ENCODE measurements at places on chromosomes 7 and 10.
A peak's percentile ranks its signal among the peaks of the same experiment; 100 is the strongest.

- no peak for DNase-seq
Observed at GRCh38 chr7:53422291-53422690, 386.9 kb downstream of the POM121L12 start.

DNA sequence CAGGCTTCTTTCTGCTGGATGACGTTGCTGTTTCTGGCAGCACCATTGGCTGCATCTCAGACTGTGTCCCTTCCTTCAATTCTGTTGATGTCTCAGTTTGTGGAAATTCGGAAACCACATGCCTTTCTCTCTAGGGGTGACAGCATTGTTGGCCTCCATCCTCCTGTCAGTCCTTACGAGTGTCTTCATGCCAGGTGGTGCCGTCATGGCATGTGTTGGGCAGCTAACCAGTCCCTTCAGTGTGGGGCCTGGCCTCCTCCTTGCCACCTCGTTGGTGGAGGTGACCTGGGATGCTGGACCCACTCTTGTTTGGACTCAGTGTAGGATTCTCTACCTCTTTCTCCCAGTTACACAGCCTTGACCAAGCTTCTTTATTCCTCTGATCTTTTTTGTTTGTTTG, 111.6 kb upstream of the INSYN2A start:
- no peak for DNase-seq

GRCh38 chr7:25329815-25330214, 101.5 kb upstream of the NPVF start:
- no peak for DNase-seq

- no peak for DNase-seq
Observed at GRCh38 chr10:98901441-98902110, 334.1 kb downstream of the HPSE2 start.

DNA sequence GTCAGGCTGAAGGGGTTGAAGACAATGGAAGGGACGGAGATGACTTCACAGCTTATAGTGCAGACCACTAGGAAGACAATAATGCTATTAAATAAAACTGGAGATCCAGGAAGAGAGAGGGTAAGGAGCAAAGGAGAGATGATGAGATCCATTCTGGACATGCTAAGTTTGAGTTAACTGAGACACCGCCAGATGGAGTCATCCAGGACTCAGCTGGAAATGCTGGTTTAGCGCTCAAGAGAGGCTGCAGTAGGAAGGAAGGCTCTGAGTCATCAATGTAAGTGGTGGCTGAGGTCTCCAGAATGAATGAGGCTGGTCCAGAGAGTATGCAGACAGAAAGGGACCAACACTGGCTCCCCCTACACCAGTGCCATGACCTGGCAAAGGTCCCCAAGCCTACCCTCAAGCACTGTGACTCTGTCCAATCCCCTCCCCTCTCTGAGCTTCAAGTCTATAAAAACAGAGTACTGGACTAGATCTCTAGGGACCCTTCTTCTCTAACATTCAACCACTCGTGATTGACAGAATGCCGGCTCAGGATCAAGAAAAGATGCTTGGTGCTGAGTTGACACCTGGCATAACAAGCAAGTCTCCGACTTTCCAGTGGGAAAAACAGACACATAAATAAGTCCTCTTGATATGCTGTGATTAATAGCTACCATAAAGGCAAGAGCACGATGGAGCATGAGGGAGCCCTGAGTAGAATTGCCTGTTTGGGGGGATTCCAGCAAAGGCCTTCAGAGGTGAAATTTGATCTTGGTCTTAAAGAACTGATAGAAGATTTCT, 8.9 kb downstream of the GFRA1 start:
- DNase-seq: no peak

DNA sequence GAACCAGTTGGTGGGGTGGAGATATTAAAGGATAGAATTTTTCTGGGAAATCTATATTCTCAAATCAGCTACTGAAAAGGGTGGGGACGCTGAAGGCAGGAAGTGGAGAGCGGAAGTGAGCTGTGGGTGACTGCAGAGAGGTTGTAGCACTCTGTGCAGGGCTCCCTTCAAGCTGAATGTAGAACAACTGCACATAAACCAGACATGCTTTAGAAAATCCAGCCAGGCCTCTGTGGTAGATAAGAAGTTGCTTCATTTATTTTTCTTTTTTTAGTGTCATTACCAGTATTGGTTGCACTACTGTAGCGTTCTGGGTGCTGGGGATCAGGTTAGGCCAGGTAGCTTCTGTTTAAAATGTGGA, 127.8 kb downstream of the CELF2 start:
- peak; percentile 79 for DNase-seq

DNA sequence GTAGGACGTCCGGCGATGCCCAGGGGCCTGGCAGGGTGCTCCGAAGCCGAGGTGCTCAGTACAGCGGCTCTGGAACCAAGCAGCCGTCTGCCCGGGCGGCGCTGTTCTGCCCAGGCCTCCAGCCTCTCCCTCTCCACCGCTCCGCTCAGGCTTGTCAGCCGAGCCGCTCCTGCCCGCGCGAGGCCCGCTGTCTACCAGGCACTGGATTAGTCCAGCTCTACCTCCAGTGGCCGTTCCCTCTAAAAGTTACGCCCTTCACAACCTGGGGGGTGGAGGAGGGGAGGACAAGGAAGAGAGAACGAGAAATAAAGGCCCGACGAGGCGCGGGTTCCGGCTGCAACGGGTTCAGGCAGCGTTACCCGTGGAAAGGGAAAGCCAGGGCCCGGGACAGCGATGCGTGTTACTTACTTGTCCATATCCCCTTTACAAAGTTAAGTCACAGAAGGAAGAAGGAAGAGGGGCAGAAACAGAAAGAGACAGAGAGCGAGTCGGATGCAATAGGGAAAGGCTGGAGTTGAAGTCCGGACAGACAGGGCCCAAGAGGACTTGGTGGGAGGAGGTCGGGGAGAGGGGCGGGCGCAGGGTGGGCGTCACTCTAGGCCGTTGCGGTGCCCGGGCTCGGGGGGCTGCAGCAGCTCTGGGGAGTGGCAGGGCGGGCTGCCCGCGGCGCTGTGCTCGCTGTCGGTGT, 2.8 kb downstream of the SP8 start:
- peak; percentile 11 for DNase-seq

DNA sequence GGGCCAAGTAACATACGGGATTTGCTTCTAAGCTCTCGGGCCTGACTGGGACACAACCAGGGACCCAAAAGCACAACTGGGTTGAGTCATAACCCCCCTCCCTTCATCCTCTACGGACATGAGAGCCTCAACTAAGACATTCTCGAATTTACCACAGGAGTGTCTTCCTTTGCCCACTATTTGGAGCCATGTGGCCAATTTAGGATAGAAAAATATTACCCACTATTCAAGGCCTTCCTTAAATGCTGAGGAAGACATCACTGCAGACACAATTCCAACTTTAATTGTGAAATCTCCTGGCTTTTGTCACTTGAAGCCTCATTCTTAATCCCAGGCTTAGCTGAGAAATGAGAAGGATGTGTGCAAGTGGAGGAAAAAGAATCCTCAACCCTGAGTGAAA, 11.8 kb downstream of the CTBP2 start:
- DNase-seq: no peak

GRCh38 chr10:28326516-28327490, 23.9 kb upstream of the MPP7 start:
- DNase-seq: no peak

- DNase-seq: peak; percentile 11
Observed at GRCh38 chr10:62805231-62806099, 945 bp downstream of the ADO start.

DNA sequence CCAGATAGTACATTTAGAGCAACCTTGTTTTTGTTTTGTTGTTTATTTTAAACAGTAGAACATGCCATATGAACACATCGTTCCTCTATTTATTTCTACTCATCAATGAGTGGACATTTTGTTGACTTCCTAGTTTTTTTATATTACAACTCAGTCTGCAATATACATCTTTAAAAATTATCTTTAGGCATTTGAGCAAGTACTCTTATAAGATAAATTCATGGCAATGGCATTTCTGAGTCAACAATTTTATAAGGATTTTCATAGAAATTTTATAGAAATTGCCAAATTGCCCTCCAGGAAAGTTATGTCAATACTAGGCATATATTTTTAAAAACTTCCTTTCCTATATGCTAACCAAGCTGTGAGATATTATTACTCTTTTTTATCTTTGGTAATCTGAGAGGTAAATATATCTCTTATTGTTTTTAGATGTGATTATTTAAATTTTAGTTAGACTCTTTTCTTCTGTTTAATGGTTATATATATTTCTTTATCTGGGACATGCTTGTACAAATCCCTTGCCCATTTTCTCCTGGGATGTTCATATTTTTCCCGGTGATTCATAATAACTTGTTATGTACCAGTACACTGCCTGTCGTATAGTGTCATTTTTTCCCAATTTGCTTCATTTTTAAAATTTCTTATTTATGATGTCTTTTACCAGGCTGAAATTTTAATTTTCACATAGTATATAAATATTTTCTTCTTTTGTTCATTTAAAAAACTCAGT, 50.5 kb downstream of the FZD1 start:
- no peak for DNase-seq

DNA sequence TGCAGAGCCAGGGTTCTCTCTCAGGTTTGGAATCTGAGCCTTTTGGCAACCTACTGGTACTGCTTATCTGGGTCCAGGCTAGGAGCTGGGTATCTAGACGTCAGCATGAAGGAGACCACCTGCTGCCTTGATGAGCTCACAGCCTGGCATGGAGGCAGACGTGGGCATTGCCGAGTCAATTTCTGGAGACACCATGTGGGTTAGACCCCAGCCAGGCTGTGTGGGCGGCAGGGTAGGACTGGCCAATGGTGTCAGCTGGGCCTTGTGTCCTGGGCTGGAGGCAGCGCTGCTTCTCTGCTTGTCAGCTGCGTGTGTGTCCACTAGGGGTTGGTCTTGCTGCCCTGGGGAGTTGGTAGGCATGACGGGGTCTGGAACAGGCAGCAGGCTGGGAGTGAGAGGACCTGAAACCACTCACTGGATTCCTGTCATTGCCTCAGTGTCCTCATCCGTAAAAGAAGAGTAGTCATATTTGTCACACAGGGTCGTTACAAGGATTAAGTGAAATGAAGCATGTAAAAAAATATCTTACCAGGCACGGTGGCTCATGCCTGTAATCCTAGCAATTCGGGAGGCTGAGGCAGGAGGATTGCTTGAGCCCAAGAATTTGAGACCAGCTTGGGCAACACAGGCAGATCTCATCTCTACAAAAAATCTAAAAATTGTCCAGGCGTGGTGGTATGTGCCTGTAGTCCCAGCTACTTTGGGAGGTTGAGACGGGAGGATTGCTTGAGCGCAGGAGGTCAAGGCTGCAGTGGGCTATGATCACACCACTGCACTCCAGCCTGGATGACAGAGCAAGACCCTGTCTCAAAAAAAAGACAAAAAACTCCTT, 31.7 kb upstream of the ANKRD2 start:
- DNase-seq: no peak

- DNase-seq: peak; percentile 45
Observed at GRCh38 chr7:18494821-18495408, 634 bp upstream of the HDAC9 start.

- peak; percentile 56 for DNase-seq
Observed at GRCh38 chr10:74081192-74081803, 69.3 kb downstream of the AP3M1 start.

DNA sequence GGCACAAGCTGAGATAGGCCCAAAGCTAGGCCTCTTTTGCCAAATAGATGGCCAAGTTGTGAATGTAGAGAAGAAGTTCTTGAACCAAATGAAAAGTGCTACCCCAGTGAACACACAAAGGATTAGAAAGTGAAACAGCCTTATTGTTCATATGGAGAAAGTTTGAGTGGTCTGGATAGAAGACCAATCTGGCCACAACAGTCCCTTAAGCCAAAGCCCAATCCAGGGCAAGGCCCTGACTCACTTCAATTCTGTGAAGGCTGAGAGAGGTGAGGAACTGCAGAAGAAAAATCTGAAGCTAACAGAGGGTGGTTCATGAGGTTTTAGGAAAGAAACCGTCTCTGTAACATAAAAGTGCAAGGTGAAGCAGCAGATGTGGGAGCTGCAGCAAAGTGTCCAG, 18.7 kb upstream of the ATP6V0A4 start:
- DNase-seq: no peak

GRCh38 chr7:93146472-93147141, 1.6 kb downstream of the SAMD9L start:
- peak; percentile 19 for DNase-seq

DNA sequence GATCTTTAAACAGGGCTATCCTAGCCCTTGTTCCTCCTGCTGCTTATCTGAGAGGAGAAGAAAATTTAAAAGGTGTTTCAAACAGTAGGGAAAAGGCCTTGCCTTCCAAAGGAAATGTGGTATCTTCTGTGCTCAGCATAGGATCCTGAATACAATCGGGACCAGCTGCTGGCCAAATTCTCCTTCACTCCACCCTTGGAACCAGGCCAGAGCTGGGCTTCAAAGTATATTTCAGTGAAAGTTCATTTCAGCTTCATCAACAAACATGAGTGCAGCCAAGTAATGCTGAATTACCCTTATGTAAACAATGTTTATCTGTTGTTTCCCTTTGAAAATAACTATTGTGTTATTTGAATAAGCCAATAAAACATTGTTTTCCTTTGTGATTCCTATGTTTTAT, 146.5 kb upstream of the MEOX2 start:
- no peak for DNase-seq

- DNase-seq: no peak
Observed at GRCh38 chr7:74175340-74175739, 1.2 kb downstream of the EIF4H start.

- DNase-seq: no peak
Observed at GRCh38 chr10:81108516-81109199, 571.0 kb downstream of the SH2D4B start.

- DNase-seq: no peak
Observed at GRCh38 chr10:21398563-21399231, 126.8 kb downstream of the SKIDA1 start.

DNA sequence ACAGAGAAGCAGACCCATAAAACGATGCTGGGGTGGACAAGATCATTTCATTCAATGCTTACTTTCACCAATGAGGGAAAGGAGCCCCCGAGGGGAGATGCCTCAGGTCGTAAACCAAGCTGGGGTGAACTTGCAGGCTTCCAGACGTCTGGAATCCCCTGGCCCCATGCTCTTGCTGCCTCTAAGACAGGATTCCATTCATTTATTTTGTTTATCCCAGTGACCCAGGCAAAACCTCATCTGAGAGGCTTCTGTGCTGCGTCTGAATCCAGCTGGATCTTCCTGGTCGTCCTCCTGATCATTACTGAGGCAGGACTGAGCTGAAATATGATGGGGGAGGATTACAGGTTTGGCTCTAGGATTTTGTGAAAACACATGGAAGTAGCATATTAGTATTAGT, 182.9 kb downstream of the MYOF start:
- no peak for DNase-seq

All from activated CD8-positive, alpha-beta T cell treated with anti-CD3 and anti-CD28 coated beads for 36 hours (primary cell).